ENCODE measurements at places on chromosomes 12 and 14.

DNA sequence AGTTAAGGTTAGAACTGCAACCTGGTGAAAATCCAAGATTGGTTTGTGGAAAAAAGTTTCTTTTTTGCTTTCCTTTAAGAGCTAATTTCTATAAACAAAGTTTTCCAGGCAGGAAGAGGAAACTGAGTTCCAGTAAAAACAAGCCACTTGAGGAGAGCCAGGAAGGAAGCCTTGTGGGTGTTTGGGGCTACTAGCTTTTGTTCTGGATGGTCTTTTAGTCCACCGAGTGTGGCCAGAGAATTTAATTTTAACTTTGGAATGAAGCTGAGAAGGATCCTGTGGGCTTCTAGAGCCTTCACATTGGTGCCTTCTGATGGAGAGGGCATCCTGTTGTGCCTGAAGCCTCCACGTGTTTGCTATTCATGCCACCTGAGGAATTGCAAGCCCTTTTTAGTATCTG lies 327.9 kb downstream of the C12orf75 start:
- DNase-seq = no peak

DNA sequence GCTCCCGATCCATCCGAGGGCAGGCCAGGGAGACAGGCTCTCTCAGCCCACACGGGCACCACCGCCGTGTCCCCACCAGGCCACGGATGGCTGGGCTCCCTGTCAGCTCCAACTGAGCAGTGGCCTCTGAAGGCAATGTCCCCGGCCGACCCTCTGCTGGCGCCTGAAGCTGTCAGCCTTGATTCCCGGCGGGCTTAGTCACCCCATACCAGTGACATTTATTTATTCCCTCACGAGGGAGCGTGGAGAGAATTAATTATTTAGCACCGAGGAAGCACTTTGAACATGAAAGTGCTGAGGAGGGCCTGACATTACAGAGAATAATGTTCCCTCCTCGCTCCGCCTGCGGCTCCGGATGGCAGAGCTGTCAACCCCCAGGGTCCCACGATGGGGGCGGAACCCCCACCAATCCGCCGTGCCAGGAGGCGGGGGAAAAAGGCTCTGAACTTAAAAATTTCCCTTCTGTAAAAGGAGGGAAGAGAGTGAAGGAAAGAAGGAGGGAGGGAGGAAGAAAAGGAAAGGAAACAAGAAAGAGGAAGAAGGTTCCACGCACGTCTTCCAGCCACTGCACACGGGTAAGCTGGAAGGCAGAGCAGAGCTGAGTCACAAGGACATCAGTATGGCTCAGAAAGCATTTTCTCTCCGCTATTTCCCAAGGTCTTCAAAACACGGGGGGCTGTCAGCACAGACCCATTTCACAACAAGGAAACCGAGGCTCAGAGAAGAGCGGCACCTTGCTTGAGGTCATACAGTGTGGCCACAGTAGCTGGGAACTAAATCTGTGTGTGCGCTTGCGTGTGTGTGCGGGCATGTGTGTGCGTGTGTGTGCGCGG lies 108.7 kb upstream of the NCOR2 start:
- DNase-seq = peak; percentile 68

GRCh38 chr12:108592033-108592909 lies 5.6 kb downstream of the TMEM119 start:
- DNase-seq = no peak

- DNase-seq = no peak
Measured at GRCh38 chr12:10701843-10702242, 21.3 kb downstream of the YBX3 start.

DNA sequence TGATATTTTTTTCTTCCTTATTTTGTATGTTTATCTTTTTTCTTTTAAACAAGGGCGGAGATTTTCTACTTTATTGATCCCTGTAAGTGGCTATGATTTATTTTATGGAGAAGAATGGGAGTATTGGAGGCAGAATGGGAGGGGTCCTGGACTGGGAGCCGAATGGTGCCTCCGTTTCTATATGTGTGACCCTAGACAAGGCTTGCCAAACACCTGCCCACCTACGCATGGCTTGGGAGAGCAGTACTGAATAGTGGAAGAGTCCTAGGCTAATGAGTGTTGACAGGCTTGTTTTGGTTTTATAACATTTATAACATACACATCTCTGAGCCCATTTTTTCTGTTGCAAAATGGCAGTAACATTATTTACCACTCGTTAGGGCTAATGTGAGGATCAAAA lies 29.0 kb downstream of the STK38L start:
- no peak for DNase-seq

DNA sequence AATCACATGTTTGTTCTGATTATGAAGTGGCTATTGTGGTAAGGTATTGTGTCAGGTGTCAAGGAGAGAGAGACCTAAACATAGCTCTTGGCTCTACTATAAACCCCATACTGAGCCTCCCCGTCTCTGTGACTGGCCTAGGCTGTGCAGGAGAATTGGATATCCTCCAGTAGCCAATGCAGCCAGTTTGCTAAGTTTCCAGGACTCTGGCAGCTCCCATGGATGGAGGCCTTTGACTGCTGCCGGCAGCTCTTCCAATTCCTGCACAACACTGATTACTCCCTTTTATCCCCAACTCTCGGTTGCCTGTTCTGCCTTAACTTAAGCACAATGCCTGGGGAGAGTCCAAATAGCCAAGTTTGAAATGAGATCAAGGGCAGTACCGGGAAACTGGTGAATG lies 59.3 kb downstream of the ABCC9 start:
- no peak for DNase-seq

DNA sequence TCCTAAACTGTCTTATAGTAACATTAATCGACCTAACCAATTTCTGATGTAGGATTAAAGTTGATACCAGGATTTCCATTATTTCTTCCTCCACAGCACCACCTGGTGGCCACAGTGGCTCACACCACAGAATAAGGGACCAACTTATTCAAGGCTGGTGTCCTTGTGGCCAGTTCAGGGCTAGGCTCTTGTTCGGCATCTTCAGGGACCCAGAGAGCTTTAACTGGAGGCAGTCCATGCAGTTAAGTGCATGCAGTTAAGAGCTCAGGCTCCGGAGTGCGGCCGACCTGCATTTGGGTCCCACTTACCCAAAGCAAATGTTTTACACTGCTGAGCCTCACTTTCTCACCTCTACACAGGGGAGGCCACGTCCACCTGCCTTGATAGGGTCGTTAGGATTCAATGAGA lies 42.0 kb upstream of the GPR68 start:
- DNase-seq = peak; percentile 90

- DNase-seq = no peak
Measured at GRCh38 chr12:67091204-67091603, 178.0 kb upstream of the CAND1 start.

GRCh38 chr14:82412545-82412944 lies 878.9 kb upstream of the SEL1L start:
- DNase-seq = no peak

DNA sequence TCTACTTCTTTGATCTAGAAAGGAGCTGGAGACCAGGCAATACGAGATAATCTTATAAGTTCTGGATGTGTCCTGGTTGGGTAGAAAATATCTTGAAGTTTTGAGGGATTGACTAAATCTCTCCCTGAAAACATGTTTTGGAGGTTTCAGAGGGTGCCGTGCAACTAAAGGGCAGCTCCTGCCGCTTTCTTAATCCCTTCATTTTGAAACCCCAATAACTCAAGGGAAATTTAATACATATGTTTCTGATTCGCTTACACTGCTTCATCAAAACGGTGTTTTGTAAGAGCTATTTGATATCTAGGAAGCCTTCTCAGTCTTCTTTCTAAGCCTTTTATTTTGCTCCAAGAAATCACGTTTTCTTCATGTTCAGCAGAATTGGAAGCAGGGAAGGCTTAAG lies 129.0 kb downstream of the ASCL1 start:
- DNase-seq = no peak

DNA sequence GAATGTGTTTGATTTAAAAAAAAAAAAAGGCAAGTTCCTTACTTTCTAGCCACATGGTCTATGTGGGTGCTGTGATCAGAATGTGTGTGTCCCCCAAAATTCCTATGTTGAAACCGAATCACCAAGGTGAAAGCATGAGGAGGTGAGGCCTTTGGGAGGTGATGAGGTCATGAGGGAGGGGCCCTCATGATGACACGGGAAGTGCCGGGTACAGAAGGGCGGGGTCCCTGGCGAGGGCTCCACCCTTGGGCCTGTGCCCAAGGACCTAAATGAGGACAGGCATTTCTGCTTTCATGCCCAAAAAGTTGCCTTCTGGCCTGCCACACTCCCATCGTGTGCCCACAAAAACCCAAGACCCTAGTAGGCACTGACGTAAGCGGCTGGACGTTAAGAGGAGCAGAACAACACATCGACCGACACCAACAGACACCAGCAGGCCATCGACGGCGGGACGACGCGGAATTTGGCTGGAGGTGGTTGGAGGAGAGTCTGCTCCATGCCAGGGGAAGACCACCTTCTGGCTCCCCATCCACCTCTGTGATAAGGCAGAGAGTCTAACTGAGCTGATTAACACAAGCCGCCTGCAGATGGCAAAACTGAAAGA lies 211.8 kb downstream of the FOXN3 start:
- no peak for DNase-seq

DNA sequence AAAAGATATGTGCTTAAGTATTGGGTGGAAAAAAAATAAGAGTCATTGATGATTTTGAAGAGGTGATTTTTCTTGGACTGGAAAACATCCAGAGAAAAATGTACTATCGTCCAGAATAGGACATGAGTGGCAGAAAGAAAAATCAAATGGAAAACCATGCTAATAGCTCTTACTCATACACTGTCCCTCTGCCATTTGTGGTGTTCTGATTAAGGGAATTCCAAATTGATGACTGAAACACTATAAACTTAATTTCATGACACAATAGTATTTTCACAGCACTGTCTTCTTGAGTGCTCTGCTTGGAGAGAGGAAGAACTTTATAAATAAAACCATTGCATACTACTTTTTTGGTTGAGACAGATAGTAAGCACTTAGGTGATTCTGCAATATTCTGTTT lies 72.4 kb downstream of the USP15 start:
- peak; percentile 64 for DNase-seq

- DNase-seq = peak; percentile 21
Measured at GRCh38 chr12:47938093-47938492, 25.3 kb upstream of the TMEM106C start.

GRCh38 chr14:54920052-54920451 lies 17.4 kb upstream of the GCH1 start:
- DNase-seq = no peak

All from GM03348 (cell line).